ENCODE measurements at places on chromosomes 2 and 18. TPM values are rescaled to one million over a fixed set of nuclear protein-coding genes. Genes with fewer than 3 reads are reported as not detected.

- no peak for DNase-seq
Observed at GRCh38 chr2:234425639-234426603, 71.0 kb downstream of the ARL4C start.

- no peak for DNase-seq
Observed at GRCh38 chr2:236366049-236366387, 101.8 kb upstream of the ASB18 start.

DNA sequence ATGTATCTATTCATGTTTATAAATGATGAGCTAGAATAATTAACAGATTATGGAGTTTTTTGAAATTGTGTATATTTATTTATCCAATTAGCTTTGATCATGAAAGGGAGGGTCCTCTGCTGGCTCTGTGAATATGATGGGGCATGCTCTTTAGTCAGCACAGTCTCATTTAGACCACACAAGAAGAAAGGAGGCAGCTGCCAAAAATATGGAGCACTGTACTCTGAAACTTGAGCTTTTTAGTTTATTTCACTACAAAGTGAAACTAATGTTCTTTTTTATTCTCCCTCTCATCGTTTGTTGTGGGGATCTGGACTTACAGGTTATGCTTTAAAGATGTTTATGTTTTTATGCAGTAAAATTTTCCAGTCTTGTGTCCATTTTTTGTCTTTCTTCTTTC lies 266.9 kb upstream of the GULP1 start:
- no peak for DNase-seq

DNA sequence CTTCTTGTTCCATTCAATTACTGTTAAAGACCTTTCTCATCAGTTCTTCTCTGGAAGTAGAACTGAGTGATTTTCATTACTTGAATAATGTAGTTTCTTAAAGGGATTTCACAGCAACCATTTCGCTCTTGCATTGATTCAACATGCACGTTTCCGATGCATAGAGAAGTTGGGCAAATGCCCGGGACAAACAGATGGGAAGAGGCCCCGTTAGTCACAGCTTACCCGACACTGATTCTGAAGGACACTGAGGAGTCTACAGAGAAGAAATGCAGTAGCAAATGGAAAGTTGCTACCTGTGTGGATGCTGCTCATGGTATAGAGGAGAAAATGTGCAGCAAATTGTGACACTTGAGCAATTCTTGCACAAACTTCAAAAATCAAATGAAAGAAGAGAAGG lies 32.3 kb upstream of the GCG start:
- DNase-seq = no peak

EPB41L3 gene
- 8.7 TPM for polyA plus RNA-seq
